ENCODE measurements at places on chromosomes 1 and 21. TPM values are rescaled to one million over a fixed set of nuclear protein-coding genes. Genes with fewer than 3 reads are reported as not detected.

SELE gene
- 6.8 TPM for total RNA-seq

RIPPLY3 gene
- not detected for total RNA-seq

KIF26B gene
- 2.0 TPM for total RNA-seq

CD1D gene
- 2.6 TPM for total RNA-seq

OR2T8 gene
- total RNA-seq = not detected

NUP133 gene
- 56.1 TPM for total RNA-seq

PTGFRN gene
- 10.2 TPM for total RNA-seq

DNA sequence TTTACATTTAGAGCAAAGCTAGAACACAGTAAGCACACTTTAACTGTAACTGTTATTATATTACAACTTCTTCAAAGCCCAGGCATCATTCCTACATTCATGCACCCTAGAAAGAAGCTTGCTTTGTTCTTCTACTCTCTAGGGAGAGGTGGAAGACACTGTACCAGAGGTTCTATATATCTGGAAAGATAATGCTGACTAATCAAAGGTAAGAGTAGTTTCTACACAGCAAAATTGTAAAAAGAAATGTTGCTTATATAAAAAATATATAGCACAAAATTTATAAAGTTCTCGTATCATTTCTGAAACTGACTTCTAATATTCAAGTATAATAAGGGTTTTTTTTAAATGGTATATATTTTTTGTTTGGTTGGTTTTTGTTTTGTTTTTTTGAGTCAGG is 44.0 kb downstream of the EYA3 start:
- H3K4me3 ChIP-seq = no peak overlapping the region
- no peaks in the 10 kb centered on the region for H3K4me1 ChIP-seq
- H3K27ac ChIP-seq = no peak overlapping the region
- no peaks in the 10 kb centered on the region for H3K27me3 ChIP-seq

DNA sequence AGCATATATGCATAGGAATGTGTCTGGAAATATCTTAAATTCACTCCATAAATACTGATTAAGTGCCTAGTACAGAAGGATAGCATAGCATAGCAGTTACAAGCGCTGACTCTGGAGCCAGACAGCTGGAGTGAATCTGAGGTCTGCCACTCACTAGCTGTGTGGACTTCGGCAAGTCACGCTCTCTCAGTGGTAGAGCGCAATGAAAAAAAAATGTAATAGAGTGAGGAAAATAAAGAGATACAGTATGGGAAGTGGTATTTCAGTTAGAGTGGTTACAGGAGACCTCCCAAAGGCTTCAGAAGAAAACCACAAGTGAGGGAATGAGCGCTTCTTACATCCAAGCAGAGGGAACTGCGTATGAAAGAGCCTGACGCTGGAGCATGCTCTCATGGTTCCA is 338.9 kb upstream of the PRMT6 start:
- H3K27ac ChIP-seq = no peak overlapping the region
- H3K4me1 ChIP-seq = peaks cover 4% of the 10 kb centered on the region
- no peaks in the 10 kb centered on the region for H3K36me3 ChIP-seq
- H3K27me3 ChIP-seq = no peaks in the 10 kb centered on the region
- DNase-seq = no peak
- H3K4me3 ChIP-seq = no peak overlapping the region

DNA sequence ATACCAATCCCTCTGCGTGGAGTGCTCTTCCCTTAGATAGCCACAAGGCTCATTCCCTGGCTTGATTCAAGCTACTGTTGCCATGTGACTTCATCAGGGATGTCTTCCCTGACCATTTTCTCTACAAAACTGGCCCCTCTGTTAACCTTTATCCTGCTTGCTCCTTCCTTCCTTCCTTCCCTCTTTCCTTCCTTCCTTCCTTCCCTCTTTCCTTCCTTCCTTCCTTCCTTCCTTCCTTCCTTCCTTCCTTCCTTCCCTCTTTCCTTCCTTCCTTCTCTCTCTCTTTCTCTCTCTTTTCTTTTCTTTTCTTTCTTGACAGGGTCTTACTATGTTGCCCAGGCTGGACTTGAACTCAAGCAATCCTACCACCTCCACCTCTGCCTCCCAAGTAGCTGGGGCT is 6.2 kb upstream of the RYR2 start:
- no peak for DNase-seq
- H3K4me3 ChIP-seq = no peak overlapping the region
- H3K36me3 ChIP-seq = no peaks in the 10 kb centered on the region
- H3K27me3 ChIP-seq = no peaks in the 10 kb centered on the region
- H3K4me1 ChIP-seq = no peaks in the 10 kb centered on the region

DNA sequence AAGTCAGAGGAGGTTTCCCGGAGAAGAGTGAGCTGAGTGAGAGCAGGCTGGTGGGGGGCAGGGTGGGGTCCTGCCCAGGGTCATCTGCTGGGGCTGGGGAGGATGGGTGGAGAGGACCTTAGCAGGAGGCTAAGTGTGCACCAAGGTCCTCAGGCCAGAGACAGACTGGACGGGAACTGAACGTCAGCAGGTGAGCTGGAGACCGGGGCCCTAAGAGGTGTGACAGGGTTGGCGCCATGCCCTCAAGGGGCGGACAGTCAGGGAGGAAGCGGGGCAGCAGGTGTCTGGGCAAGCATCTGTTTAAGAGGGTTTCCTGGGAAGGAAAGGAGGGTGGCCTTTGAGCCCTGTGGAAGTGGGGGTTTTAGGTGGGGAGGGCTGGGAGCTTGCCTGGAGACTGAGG is 13.6 kb upstream of the PTPN7 start:
- H3K36me3 ChIP-seq = no peaks in the 10 kb centered on the region
- H3K27me3 ChIP-seq = no peaks in the 10 kb centered on the region
- no peak overlapping the region for H3K4me3 ChIP-seq
- H3K27ac ChIP-seq = no peak overlapping the region

- no peaks in the 10 kb centered on the region for H3K36me3 ChIP-seq
- H3K27ac ChIP-seq = no peak overlapping the region
- peaks cover 56% of the 10 kb centered on the region for H3K4me1 ChIP-seq
- no peak overlapping the region for H3K4me3 ChIP-seq
- no peak for DNase-seq
These were observed 35.0 kb downstream of the TMCC2 start for GRCh38 chr1:205262731-205263171.

DNA sequence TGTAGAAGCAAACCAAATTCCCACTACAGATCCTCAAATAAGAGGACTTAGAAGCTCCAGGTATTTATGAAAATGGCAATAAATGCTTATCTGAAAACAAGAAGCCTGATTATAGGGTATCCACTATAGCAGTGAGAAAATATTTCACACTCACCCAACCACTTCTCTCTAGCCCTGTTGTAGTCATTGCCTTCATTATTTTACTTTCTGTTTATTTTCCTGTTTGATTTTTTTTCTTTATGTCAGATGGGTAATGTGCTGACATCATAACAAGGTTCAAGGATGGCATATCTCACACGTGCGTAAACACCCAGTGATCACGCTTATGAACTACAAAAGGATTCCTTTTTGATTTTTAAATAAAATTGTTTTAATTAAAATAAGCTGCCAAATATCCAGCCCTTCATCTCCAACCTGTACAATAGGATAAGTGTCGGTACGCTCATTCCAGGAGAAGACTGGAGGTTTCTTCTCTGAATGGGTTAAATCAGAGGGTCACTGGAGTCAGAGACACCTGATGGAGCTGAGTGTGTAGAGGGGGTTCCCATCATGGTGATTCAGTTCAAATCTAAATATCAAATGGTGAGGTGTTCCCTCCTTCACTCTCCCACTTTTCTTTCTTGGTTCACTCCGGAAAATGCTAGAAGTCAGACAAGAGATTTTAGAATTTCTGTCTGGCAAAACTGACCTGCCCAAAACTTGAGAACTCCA is 8.2 kb upstream of the S1PR1 start:
- no peak for DNase-seq
- H3K4me3 ChIP-seq = no peak overlapping the region
- no peaks in the 10 kb centered on the region for H3K36me3 ChIP-seq
- H3K27ac ChIP-seq = no peak overlapping the region
- H3K27me3 ChIP-seq = no peaks in the 10 kb centered on the region

DNA sequence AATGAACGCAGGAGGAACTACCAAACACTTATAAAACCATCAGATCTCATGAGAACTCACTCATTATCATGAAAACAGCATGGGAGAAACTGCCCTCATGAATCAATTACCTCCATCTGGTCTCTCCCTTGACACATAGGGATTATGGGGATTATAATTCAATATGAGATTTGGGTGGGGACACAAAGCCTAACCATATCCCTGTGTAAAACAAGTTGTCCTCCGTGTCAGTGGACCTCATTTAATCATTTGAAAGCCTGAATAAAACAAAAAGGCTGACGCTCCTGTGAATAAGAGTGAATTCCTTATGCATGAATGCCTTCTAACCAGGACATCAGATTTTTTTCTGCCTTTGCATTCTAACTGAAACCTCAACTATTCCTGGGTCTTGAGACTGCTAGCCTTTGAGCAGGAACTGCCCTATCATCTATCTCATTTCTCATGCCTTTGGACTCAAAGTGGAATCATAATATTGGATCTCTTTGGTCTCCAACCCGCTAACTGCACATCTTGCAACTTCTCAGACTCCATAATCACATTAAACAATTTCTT is 648.8 kb downstream of the ADGRL2 start:
- H3K4me3 ChIP-seq = no peak overlapping the region
- no peaks in the 10 kb centered on the region for H3K27me3 ChIP-seq
- H3K27ac ChIP-seq = no peak overlapping the region
- no peak for DNase-seq
- H3K36me3 ChIP-seq = no peaks in the 10 kb centered on the region

GRCh38 chr1:42385283-42385682 is 4.7 kb downstream of the RIMKLA start:
- no peak overlapping the region for H3K4me3 ChIP-seq
- H3K36me3 ChIP-seq = no peaks in the 10 kb centered on the region
- no peak overlapping the region for H3K27ac ChIP-seq
- no peak for DNase-seq
- H3K27me3 ChIP-seq = peaks cover 39% of the 10 kb centered on the region

- H3K4me3 ChIP-seq = no peak overlapping the region
- H3K36me3 ChIP-seq = no peaks in the 10 kb centered on the region
- DNase-seq = no peak
- no peaks in the 10 kb centered on the region for H3K27me3 ChIP-seq
- H3K4me1 ChIP-seq = no peaks in the 10 kb centered on the region
These were observed 53.2 kb upstream of the B3GALNT2 start for GRCh38 chr1:235557495-235557894.

GRCh38 chr1:29171089-29171488 is 10.6 kb downstream of the SRSF4 start:
- H3K27me3 ChIP-seq = no peaks in the 10 kb centered on the region
- no peak overlapping the region for H3K4me3 ChIP-seq
- no peak for DNase-seq
- peaks cover 5% of the 10 kb centered on the region for H3K36me3 ChIP-seq
- H3K27ac ChIP-seq = no peak overlapping the region

- H3K27me3 ChIP-seq = no peaks in the 10 kb centered on the region
- H3K4me1 ChIP-seq = no peaks in the 10 kb centered on the region
- no peak for DNase-seq
These were observed 32.7 kb upstream of the CD2 start for GRCh38 chr1:116721451-116722007.

GRCh38 chr21:17708522-17709265 is 96.0 kb upstream of the BTG3 start:
- H3K4me1 ChIP-seq = no peaks in the 10 kb centered on the region
- H3K4me3 ChIP-seq = no peak overlapping the region
- no peaks in the 10 kb centered on the region for H3K27me3 ChIP-seq
- no peak for DNase-seq

DNA sequence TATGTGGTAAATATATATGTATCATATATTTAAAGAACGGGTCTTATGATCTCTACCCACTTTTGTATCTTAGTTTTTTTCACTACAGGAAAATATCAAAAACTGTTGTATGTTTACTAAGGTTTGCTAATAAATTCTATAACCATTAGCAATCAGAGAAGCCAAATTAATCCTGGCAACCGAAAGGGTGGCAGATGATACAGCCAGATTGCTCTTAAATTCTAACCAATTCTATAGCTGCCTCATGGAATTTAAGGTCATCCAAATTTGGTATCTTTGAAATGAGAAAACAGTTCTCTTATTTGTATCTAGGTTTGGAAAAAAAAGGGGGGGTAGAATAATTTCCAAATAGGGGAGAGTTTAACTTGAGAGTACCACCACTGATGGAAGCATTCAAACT is 591.2 kb downstream of the SMYD3 start:
- H3K27ac ChIP-seq = no peak overlapping the region
- DNase-seq = no peak
- H3K4me3 ChIP-seq = no peak overlapping the region
- no peaks in the 10 kb centered on the region for H3K4me1 ChIP-seq
- H3K27me3 ChIP-seq = no peaks in the 10 kb centered on the region

DNA sequence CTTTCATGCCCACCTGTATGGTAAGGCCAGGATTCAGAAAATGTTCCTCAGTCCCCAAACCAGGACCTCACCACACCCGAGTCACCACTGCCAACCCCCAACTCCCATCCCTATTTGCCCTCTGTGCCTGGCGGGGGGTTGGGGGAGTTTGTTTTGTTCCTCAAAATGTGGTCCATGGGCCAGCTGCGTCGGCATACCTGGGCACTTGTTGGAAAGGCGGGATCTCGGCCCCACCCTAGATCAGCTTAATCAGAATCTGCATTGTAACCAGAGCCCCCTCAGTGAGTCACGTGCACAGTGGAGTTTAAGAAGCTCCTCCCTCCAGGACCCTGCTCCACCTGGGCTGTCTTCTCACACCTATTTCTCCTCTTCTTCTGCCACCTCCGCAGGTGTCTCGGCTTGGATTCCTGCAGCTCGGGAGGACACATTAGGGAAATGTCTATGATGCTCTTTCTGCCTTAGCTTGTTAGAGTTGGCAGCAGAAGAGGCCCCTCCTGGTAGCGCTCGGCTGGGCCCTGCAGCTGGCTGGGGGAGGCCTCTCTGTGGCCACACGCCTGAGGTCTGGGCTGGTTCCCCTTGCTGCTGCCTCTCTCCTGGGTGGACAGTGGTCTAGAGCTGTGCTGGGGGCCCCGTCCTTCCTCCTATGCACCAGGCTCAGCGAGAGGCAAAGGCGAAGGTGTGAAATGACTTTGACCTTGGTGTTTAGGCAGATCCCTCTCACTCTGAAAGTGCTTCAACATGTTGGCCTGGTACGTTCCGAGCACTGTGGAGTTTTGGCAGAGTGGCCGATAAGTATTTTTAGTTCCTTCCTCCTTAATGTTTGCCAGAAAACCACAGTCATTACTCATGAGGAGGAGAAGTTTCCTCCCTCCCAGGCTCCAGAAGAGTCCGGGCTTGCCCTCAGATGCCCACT is 41.8 kb upstream of the CAMTA1 start:
- H3K36me3 ChIP-seq = no peaks in the 10 kb centered on the region
- H3K4me1 ChIP-seq = peaks cover 8% of the 10 kb centered on the region
- no peak overlapping the region for H3K4me3 ChIP-seq
- H3K27me3 ChIP-seq = no peaks in the 10 kb centered on the region
- no peak for DNase-seq

Data from tibial nerve (tissue), 4 donors.